ENCODE measurements at places on chromosomes 13 and 19.

- no peaks in the 10 kb centered on the region for H3K27me3 ChIP-seq
- peak overlapping the region; percentile 37 for H3K27ac ChIP-seq
- peaks cover 44% of the 10 kb centered on the region for H3K36me3 ChIP-seq
Observed at GRCh38 chr19:51702825-51703574, 9.9 kb downstream of the SPACA6 start.

- peak; percentile 93 for DNase-seq
- no peaks in the 10 kb centered on the region for H3K27me3 ChIP-seq
- H3K4me3 ChIP-seq, result peak overlapping the region; percentile 45
- 0 out of 2 replicates have a peak, but pooled peaks cover 8% of the 10 kb centered on the region for H3K36me3 ChIP-seq
- peak overlapping the region; percentile 96 for H3K27ac ChIP-seq
Observed at GRCh38 chr19:13731147-13731964, 33.0 kb upstream of the MRI1 start.

DNA sequence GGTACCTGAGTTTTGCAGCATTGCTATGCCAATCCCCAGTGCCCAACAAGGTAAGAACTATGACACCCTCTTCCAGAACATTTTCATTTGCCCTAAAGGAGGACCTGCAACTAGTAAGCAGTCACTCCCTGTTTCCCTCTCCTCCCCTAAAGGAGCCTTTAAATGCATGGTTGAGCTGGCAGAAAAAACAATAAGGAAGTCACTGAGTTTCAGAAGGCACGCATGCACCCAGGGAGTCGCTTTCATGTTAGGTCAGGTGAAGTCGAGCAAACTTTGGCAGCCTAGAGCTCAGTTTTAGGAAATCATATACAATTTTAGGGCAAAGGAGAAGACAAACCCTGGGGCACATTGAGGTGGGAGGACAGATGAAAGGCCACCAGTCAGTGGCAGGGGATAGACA, 11.8 kb downstream of the NLRP11 start:
- H3K27me3 ChIP-seq, result no peaks in the 10 kb centered on the region
- H3K4me3 ChIP-seq, result no peak overlapping the region
- H3K4me1 ChIP-seq, result no peaks in the 10 kb centered on the region
- no peak overlapping the region for H3K27ac ChIP-seq
- no peaks in the 10 kb centered on the region for H3K36me3 ChIP-seq
- no peak for DNase-seq

GRCh38 chr13:43482026-43482425, 304.7 kb downstream of the ENOX1 start:
- no peaks in the 10 kb centered on the region for H3K27me3 ChIP-seq
- DNase-seq, result no peak
- no peak overlapping the region for H3K27ac ChIP-seq
